HepG2 (cell line): ENCODE measurements at places on chromosomes 12 and 14. TPM values are rescaled to one million over a fixed set of nuclear protein-coding genes. Genes with fewer than 3 reads are reported as not detected.

FAM181A gene
- 1.1 and 1.5 TPM in 2 replicates for total RNA-seq

JDP2 gene
- total RNA-seq: 7.7 and 8.9 TPM in 2 replicates

GRIN2B gene
- 0.03 and 0.13 TPM in 2 replicates for total RNA-seq

- H3K36me3 ChIP-seq: no peaks in the 10 kb centered on the region
- no peaks in the 10 kb centered on the region for H3K4me1 ChIP-seq
- H3K27me3 ChIP-seq: no peaks in the 10 kb centered on the region
- no peak overlapping the region for H3K4me3 ChIP-seq
- no peak for DNase-seq
Measured at GRCh38 chr12:47165934-47166333, 86.2 kb upstream of the AMIGO2 start.

DNA sequence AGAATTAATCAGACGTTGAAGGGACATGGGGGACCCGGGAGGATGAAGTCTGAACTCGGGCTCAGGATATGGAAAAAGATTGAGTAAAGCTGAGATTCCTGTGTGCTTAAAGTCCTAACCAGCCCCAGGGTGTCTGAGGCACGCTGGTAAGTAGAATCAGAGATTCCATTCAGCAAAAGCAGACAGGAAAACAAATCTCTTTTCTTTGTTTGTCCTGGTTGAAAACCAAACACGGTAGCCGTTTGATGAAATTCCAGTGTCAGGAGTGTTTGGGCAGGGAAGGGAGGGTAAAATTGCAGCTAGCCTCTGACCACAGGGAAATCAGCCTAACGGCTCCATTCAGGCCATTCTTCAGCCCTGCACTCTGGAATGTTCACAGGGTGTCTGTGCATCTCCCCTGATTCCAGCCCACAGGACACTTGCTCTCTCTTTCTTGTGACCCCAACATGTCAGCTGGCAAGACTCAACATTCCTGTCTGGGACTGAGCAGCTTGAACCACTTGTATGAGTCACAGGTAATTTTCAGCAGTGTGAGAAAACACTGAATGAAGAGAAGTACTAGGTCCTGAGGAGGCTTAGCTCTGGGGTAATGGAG, 31.0 kb downstream of the NINJ2 start:
- DNase-seq: peak; percentile 93
- peak overlapping the region; percentile 54 for H3K4me3 ChIP-seq
- no peaks in the 10 kb centered on the region for H3K36me3 ChIP-seq
- H3K27ac ChIP-seq: peak overlapping the region; percentile 83
- H3K27me3 ChIP-seq: no peaks in the 10 kb centered on the region; the same call in 2 of the 3 replicates
- H3K4me1 ChIP-seq: peaks cover 56% of the 10 kb centered on the region

LRTM2 gene
- not detected in 2 replicates for total RNA-seq

DNA sequence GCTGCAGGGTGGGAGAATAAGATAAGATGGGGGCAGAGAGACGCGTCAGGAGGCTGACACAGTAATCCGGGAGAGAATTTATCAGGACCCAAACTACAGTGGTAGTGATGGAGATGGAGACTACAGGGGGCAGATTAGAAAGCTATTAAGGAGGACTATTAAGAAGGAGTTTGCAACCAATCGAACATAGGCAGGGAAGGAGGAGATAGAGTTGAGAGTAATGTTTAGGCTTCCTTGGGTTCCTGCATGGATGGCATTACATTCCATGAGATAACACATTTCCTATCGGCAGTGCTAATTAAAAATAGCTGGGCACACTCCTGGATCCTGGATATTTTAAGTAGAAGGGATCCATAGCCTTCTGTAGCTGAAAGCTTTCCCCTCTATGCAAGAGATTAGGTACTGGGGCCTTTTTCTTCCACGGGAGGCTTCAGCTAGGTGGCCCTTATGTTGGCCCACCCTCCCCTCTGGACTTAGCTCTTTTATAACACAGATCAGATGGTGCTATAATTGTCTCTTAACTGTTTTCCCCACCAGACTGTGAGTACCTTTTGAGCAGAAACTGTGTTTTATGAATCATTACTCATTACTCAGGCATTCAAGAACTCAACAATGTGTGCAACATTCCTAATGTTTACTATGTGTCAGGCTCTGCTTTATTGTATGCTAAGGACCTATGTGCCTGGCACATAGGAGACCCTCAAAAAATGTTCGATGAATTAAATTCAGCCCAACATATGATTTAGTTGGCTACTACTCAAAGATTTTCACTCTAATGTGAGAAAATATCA, 113.0 kb downstream of the RMST start:
- peak; percentile 43 for DNase-seq
- no peak overlapping the region for H3K27ac ChIP-seq
- no peaks in the 10 kb centered on the region for H3K27me3 ChIP-seq

DNA sequence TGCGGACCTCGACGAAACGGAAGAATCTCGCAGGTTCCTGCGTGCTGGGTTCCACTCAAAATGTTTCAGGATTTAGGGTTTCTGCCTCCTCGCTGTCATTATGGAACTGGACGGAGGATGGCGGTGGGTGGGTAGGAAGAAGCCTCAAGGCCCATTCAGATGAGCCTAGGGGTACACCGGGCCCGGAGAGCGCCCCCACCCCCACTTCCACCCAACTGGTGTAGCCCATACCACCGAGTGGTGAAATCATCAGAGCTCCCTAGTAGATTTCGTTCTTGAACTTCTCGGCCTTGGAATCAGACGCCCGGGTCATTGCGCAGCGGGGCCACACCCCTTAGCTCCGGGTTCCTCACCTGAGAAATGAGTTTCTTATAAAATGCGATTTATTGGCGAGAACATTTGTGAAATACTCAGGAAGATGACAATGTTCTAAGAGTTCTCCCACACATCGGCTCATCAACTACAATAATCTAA, 13.3 kb upstream of the TBX3 start:
- H3K4me1 ChIP-seq: peaks cover 21% of the 10 kb centered on the region
- no peak for DNase-seq
- H3K36me3 ChIP-seq: no peaks in the 10 kb centered on the region
- no peaks in the 10 kb centered on the region for H3K27me3 ChIP-seq

DNA sequence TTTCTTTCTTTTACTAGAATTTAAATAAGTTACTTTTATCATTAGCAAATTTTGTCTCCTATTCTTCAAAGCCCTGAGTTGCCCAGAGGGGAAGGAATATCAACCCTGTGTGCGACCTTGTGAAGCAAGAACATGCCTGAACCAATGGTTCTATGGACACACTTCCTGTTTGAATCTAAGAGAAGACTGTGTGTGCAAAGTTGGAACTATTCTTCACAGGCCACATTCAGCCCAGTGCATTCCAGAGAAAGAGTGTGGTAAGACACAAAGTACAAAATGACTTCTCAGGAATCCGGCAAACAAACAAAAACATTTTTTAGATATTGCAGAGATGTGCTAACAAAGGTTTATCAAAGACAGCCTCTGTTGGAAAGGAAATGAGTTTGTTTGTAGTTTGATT, 90.8 kb upstream of the PTPRQ start:
- H3K27ac ChIP-seq: no peak overlapping the region
- peak; percentile 83 for DNase-seq
- peaks cover 19% of the 10 kb centered on the region for H3K4me1 ChIP-seq
- H3K36me3 ChIP-seq: no peaks in the 10 kb centered on the region
- H3K27me3 ChIP-seq: no peaks in the 10 kb centered on the region

DNA sequence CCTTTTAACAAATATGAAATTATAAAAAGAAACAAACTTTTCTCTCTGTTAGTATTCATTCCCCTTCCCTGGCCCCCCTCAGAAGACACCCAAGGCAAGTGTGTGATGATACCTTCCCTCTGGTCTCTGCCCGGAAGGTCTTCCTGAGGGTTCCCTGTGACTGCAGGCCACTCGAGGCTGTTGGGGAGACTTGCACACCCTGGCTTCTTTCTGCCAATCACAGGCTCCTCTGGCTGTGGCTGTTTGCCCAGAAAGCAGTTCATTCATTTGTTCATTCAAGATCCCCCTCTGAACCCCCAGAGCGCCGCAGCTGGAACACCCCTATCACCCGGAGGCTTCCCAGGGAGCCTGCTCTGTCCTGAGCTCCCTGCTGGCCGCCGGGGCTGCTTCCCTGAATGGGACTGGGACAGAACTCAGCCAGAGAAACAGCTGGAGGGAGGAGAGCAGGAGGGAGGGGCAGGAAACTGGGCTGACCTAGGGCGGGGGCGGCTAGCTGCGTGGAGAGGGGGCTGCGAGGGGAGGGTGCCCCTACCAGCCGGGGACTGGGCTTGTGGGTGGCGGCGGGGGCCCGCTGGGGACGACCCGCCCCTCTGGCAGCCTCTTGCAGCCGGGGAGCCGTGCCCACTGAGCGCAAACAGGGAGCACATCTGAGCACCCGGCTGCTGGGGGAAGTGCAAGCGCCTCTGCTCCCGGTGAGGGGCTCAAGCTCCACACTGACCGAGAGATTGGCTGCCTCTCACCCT, at the start of gene CMKLR1:
Gene CMKLR1 (minus strand): TSS at position 397 of the 743 bp plus-strand sequence. CDS start 45,720 bp downstream, outside the sequence.
- no peaks in the 10 kb centered on the region for H3K36me3 ChIP-seq
- H3K27me3 ChIP-seq: peaks cover 5% of the 10 kb centered on the region
- no peak for DNase-seq
- H3K4me1 ChIP-seq: no peaks in the 10 kb centered on the region
- no peak within 1 kb of the TSS for H3K27ac ChIP-seq

DNA sequence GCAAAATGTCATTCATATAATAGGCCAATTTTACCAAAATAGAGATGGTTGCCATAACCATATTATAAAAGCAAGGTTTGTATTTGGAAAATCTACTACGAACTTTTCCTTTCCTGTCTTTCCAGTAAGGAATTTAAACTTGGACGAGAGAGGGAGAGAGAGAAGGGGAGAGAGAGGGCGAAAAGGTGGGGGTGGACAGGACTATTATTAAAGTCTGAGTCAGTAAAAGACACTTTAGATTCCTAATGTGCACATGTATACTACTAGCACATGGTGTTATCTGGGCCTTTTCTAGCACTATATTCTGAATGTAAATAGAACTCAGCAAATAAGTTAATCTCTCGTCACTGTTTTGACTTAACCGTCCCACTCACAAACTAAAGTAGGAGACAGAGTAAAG, 30.4 kb upstream of the FBLN5 start:
- no peak for DNase-seq
- H3K27me3 ChIP-seq: no peaks in the 10 kb centered on the region
- H3K27ac ChIP-seq: no peak overlapping the region
- no peak overlapping the region for H3K4me3 ChIP-seq

KRT6B gene
- not detected in 2 replicates for total RNA-seq

DNA sequence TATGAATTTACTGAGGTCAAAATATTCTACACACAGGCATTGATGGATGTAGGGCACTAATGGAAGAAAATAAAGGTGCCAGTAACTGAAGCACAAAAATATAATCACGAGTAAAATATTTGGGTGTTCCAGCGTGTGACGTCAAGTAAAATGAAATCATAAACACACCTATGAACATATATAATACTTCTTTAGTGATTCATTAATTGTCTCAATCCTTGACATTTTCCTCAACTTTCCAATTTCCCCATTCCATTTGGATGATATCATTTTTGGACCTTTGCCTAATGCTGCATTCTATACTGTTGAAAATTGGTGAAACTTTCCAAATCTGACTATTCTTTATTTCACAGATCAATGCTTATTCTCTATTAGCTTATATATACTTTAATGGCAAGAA, 649.3 kb downstream of the GALC start:
- no peak overlapping the region for H3K27ac ChIP-seq
- H3K4me1 ChIP-seq: no peaks in the 10 kb centered on the region
- H3K36me3 ChIP-seq: no peaks in the 10 kb centered on the region
- H3K27me3 ChIP-seq: no peaks in the 10 kb centered on the region; the same call in 1 of the 2 replicates

GRCh38 chr14:52044791-52045522, 23.9 kb downstream of the NID2 start:
- H3K4me1 ChIP-seq: peaks cover 4% of the 10 kb centered on the region
- DNase-seq: no peak
- H3K27me3 ChIP-seq: peaks cover 2% of the 10 kb centered on the region; the same call in 1 of the 2 replicates
- no peak overlapping the region for H3K27ac ChIP-seq
- H3K36me3 ChIP-seq: no peaks in the 10 kb centered on the region

- H3K27me3 ChIP-seq: no peaks in the 10 kb centered on the region
- H3K36me3 ChIP-seq: no peaks in the 10 kb centered on the region
- no peak for DNase-seq
Measured at GRCh38 chr12:102232446-102232845, 34.8 kb upstream of the PMCH start.

PLEKHD1 gene
- total RNA-seq: not detected in 2 replicates
